COLO829 (cell line): ENCODE measurements at places on chromosomes 7 and 10.

DNA sequence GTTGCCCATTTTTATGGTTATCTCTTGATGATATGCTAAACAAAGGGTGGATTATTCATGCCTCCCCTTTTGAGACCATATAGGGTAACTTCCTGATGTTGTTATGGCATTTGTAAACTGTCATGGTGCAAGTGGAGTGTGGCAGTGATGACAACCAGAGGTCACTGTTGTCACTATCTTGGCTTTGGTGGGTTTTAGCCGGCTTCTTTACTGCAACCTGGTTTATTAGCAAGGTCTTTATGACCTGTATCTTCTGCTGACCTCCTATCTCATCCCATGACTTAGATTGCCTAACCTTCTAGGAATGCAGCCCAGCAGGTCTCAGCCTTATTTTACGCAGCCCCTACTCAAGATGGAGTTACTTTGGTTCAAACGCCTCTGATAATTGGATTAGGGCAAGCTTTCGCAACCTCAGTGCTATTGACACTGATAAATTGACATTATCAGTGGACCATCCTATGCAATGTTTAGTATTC is 36.9 kb downstream of the BAG3 start:
- DNase-seq, result no peak

DNA sequence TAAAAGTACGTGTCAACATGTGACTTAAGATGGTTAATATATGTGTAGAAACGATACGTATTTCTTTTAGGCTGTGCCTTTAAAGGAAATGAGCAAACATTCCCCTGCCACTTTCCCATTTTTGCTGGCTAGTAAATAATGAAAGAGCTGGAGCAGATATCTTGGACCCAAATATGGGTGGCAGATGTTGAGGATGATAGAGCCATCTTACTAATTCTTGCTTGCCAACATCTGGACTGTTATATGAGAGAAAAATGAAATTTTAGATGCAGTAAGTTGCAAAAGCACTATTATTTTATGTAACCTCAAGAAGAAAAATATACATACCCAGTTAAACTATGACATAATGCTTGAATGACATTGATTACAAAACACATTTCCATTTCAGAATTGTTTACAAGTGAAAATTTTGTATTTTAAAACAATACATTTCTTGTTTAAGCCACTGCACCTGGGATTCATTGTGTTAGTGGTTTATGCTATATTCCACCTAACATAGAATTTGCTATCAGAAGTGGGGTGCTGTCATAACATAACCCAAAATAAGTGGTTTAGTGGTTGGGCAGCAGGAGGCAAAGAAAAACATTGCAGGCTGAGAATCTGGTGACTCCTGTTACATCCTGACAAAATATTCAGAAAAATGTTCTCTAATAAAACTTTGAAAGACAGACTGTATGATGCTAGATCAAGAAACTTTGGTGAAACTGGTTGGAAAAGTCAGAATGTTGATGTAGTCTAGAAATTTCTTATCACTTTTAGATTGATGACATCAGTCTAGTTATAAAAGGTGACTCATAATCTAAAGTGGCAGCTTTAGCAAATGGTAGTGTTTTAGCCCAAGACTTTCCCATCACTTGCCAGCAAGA is 305.0 kb downstream of the PTEN start:
- no peak for DNase-seq

DNA sequence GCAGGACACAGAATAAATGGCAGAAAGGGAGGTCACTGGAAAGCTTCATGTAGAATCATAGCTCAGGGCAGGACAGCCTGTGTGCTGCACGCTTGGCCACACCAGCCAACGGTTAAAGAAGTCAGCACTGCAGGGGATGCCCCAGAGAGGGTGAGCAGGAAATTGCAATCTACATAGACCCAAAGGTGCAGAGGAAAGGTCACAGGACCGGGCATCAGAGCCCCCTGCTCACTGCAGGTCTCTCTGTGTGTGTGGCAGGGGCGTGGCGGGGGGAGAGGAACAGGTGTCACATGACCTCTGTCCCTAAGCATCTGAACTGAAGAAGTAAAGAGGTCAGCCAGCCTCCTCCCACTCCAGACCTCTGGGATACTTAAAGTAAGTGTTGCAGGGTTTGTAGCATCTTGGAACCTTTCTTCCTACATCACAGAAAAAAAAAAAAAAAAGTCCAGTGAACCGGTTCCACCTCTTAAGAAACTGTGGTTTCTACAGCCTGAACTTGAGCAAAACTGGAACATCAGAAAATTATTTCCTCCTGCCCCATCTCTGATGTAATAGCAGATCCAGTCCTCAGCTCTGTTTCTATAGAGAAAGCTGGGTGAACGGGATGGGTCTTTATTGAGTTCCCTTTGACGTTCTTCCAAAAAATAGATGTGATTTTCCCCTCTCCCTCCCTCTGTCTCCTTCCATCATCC is 64.3 kb downstream of the RGS10 start:
- DNase-seq, result no peak

- DNase-seq, result no peak
Measured at GRCh38 chr10:98456686-98457482, 10.1 kb upstream of the HPS1 start.

DNA sequence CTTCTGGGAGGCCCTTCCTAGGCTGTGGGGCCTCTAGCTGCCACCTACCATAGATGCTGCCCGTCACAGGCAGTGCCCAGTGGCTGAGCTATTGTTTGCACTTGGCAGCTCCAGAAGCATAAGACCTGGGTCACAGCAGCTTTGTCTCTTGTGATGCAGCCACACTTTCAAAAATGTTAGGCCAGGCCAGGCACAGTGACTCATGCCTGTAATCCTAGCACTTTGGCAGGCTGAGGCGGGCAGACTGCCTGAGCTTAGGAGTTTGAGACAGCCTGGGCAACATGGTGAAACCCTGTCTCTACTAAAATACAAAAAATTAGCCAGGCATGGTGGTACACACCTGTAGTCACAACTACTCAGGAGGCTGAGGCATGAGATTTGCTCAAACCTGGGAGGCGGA is 9.5 kb upstream of the KAZALD1 start:
- DNase-seq, result no peak

GRCh38 chr7:94160719-94161435 is 156.7 kb upstream of the BET1 start:
- DNase-seq, result no peak

- no peak for DNase-seq
Measured at GRCh38 chr10:76615049-76615448, 1022.6 kb downstream of the KCNMA1 start.

GRCh38 chr7:40733114-40733513 is 598.3 kb downstream of the SUGCT start:
- peak; percentile 27 for DNase-seq

GRCh38 chr10:121043124-121043849 is 192.1 kb downstream of the WDR11 start:
- DNase-seq, result peak; percentile 62

DNA sequence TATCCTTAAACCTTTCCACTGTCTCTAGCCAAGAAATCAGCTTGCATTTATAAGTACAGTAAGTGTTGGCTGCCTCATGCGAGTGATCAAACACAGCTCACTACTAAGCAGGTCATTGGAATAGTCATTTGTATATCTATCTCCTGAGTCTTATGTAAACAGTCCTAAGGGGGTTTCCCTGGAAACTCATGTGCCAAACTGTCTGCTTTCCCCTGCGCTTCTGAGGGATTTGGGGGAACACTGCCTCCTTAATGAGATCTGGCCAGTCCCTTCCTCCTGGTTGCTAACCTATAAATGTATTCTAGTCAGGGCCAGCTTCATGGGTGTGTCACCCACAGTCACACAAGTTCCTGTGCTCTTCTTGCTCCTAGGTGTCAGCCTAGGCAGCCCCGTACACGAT is 133.1 kb downstream of the CD36 start:
- DNase-seq, result no peak

DNA sequence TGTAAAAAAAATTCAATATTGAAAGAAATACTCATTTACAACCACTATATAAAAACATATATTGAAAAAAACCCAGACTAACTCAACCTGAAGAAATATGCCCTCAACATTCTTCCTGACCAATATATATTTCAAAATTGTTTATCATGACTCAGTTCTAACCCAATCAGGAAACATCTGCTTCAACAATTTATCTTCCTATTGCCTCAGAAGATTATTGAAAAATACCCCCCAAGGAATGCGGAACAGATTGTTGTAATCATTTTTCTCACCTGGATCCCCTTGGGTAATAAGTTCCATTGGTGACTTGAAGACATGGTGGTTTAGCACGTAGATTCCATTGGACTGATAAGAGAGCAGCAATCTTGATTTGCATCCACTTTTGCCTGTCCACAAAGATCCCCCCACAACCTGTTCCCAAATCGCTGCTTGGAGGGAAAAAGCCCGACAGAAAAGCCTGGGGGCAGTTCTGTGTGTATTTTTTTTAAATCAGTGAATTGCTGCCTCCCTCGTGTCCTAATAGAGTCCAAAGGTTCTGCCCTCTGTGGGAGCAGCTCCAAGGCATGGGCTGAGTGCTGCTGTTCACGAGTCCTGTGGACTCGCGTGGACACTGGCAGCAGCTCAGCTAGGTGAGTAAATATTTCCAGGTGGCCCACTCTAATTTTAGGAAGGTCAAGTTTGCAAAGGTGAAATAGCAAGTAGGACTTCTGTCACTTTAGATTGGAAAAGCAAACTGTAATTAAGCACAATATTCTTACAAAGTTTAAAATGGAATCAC is 5.9 kb upstream of the INHBA start:
- DNase-seq, result no peak

- no peak for DNase-seq
Measured at GRCh38 chr10:77574438-77574837, 63.2 kb downstream of the KCNMA1 start.

GRCh38 chr10:68406815-68407548 is at the start of gene RUFY2:
Gene RUFY2 (minus strand): TSS chr10:68407277. CDS start chr10:68407189, 88 bp downstream.
- peak; percentile 31 for DNase-seq

DNA sequence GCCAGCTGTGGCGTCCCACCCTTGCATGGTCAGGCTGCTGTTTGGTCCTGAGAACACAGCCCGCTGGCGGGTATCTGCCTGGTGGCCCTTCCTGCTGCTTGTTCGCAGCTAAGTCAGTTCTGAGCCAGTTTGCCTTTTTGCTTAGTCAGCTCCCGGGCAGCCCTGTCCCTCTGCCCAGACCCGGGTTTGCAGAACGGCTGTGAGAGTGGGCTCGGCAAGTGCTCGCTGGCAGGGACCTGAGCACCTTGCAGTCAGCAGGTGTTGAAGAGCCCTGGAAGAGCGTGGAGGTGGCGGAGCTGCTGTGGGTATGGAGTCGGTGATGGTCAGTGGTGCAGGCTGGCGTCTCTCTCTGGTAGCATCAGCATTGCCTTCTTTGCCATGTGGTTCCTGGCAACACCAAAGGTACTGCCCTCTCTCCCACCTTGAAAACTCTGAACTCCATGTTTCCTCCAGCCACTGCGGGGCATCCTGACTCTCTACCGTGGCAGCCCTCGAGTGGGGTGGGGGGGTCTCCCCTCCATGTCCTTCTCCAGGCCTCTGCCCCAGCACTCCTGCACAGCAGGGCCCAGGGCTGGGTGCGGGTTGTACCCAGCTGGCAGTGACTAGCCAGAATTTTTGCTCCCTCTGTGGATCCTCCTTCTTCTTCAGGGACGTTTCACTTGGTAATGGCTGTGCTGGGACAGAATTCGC is 4.6 kb downstream of the INPP5A start:
- no peak for DNase-seq

DNA sequence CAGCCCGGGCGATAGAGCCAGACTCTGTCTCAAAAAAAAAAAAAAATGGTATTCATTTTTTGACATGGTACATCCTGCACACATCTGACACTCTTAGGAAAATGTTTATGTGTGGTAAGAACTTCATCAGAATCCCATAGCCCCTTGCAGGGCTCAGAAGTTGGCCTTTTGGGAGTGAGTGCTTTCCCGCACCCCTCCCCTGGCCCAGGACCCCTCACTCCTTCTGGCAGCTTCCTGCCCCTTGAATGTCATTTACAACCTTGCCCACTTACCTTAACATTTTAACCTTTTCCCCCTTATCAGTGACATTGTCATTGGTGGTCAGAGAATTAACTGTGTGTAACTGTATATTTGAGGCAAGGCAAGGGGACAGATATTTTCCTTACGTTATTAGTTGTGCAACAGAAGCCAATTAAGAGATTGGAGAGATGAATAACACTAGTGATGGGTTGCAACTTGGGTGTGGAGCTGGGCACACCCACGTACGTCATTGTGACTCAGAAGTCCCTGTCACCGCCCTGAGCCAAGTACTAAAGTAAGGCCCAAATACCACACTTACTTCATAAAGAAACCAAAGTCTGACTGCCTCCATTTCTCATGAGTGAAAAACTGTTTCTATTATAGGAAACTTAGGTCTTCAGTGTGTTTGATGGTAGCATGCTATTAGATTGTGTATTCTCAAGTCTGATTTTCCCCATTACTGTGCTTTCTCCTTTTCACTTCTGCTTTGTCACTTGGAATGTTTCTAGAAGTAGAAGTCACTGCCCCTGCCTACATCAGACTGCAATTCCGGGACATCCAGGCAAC is 31.6 kb downstream of the OGDH start:
- DNase-seq, result no peak

DNA sequence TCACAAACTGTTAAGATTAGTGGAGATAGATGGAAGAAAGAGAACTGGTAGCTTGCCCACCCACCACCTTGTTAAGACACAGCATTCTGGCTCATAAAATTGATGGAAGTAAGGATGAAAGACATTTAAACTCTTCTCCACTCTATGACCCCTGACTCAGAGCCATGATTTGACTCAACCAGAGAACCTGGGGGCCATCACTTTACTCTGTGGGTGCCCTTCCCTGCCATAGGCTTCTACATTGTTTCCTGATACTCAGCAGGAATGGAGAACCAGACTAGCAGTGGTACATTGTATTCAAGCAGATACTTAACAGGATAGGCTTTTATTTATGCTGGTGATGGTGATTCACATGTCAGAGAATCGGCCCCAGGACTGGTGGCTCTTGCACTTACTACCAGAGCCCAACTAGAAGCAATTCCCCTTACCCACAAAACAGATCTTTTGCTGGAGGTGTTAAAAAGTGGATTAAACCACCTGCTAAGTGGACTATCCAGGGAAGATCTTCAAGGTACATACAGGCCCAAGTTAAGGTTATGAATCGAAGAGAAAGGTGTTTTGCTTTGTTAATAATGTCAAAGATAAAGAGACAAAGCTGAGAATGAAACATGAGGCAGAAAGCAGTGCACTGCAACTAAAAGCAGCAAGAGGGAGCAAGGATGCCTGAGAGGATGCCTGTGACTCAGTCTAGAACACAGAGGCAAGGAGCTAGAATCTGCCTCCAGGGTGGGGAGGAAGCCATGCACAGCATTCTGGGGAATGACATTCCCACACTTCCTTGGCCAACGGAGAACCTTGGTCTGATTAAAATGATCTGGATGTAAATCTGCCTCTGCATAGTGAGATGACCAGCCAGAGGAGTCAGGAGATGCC is 36.0 kb upstream of the GLI3 start:
- DNase-seq, result no peak

GRCh38 chr10:132383751-132384196 is 13.2 kb upstream of the PWWP2B start:
- DNase-seq, result no peak

GRCh38 chr10:110398419-110399105 is 93.8 kb upstream of the SMNDC1 start:
- peak; percentile 86 for DNase-seq
